Hematopoietic multipotent progenitor cell treated with erythropoietin and hydrocortisone succinate and interleukin-3 and kit ligand, for 8 days (in vitro differentiated cells): ENCODE measurements at places on chromosomes 2 and 18.

DNA sequence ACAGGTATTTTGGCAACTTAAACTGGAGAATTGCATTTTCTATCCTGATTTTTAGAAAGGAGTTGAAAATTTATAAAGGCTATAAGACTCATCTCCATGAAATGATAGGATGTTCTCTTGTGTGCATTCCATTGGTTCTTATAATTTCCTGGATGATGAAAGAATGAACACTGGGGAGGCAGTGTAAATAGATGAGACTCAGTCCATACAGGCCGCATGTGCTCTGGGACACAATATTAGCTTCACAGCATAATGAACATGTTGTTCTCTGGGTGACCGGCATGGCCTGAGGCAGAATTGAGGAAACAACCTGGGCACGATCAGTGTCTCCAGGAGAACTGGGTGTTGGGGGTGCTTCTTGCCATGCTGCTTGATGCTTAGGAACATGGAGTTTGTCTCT lies 38.8 kb downstream of the AOX1 start:
- no peak for DNase-seq

DNA sequence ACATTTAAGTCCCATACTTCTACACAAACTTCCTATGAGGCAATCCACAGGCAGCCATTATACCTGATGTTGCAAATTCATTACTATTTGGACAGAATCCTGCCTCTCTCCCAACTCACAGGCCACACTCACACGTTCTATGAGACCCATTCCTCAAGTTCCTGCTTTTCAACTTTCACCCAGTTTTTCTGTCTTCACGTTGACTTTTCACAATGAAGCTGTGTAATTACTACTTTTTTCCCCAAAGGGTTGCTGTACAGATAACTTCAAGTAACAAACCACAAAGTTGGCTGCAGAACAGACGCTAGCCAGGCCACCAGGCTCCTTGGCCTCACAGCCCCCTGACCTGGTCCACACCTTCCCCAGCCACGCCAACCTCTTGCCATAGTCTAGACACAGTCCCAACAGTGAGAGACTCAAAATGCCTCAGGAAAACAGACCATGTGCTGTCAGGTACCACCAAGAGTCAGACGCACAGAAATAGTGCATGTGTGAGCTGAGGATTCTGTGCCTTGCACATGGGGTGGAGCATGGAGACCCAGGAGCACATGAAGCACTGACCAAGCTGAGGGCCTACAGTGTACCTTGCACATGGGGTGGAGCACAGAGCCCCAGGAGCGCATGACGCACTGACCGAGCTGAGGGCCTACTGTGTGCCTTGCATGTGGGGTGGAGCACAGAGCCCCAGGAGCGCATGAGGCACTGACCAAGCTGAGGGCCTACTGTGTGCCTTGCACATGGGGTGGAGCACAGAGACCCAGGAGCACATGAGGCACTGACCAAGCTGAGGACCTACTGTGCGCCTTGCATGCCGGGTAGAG lies 61.0 kb downstream of the EIPR1 start:
- peak; percentile 18 for DNase-seq

- no peak for DNase-seq
These were observed 101.7 kb downstream of the SOCS6 start for GRCh38 chr18:70390371-70391090.

GRCh38 chr2:117835990-117836760 lies 21.7 kb downstream of the DDX18 start:
- peak; percentile 79 for DNase-seq

DNA sequence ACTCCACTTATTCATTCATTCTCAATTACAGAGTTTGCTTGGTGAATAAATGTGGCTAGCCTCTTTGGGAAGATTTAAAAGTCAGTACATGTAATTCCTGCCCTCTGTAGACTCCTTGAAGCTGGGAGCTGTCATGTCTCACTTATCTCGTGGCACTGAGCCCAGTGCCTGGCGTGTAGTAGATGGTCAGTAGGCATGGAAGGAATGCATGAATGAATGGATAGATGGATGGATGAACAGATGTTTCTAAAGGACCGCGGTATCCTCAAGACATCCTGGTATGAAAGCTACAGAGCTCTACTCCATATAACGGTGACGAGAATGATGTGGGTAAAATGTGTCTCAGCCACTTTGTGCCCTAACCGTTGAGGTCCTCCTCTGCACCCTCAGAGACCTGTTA lies 83.0 kb downstream of the MARCO start:
- DNase-seq = no peak

GRCh38 chr2:8550481-8550880 lies 131.4 kb upstream of the ID2 start:
- DNase-seq = no peak

DNA sequence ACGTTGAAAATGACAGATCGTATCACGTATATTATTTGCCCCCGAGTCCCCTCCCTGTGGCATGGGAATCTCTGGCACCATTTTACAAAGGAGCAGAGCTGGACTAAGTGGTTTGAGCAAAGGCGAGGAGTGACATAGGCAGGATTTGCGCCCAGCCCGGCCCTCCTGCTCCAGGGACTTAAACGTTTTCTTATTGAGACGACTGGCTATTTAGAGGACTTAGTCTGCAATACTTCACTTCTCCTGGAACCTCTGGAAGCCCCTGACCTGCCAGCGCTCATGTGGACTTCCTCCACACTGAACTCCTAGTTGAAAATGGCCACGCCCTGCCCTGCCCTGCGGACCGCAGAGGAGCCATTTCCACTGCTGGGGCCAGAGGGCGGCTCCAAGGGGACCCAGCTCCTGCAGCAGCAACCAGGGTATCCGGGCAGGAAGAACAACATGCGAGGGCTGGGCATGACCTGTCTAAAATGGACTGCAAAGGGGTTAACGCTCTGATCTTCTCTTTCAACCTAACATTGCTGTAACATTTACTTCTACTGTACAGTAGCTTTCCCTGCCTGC lies 690.7 kb downstream of the LRP1B start:
- DNase-seq = no peak

GRCh38 chr2:213246497-213247281 lies 37.6 kb upstream of the SPAG16 start:
- peak; percentile 62 for DNase-seq

- DNase-seq = no peak
These were observed 92.3 kb downstream of the BIN1 start for GRCh38 chr2:127014630-127015029.

GRCh38 chr2:25453199-25453905 lies 111.6 kb upstream of the DNMT3A start:
- DNase-seq = no peak

- no peak for DNase-seq
These were observed 72.3 kb downstream of the AFF3 start for GRCh38 chr2:100070078-100070477.

DNA sequence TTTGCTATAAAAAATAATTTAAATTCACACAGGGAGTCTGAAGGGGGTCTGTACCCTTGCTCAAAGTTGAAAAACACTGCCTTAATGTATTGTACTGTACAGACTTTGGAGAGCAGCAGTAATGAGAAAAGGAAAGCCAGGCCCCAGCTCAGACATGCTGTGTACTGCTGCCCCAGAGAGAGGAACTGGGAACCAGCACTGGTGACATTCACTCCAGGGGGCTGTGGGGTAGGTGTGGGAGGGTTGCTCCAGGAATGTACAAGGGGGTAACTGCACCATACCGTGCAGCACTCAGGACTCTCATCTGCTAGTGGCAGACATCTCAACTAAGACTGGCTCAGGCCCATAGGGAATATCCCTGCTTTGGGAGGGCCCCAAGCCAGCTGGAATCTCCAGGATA lies 146.0 kb upstream of the RMP24 start:
- DNase-seq = no peak

- DNase-seq = no peak
These were observed 437.2 kb upstream of the HS6ST1 start for GRCh38 chr2:128755695-128756364.

GRCh38 chr2:44786045-44786816 lies 155.3 kb upstream of the SIX3 start:
- DNase-seq = no peak

DNA sequence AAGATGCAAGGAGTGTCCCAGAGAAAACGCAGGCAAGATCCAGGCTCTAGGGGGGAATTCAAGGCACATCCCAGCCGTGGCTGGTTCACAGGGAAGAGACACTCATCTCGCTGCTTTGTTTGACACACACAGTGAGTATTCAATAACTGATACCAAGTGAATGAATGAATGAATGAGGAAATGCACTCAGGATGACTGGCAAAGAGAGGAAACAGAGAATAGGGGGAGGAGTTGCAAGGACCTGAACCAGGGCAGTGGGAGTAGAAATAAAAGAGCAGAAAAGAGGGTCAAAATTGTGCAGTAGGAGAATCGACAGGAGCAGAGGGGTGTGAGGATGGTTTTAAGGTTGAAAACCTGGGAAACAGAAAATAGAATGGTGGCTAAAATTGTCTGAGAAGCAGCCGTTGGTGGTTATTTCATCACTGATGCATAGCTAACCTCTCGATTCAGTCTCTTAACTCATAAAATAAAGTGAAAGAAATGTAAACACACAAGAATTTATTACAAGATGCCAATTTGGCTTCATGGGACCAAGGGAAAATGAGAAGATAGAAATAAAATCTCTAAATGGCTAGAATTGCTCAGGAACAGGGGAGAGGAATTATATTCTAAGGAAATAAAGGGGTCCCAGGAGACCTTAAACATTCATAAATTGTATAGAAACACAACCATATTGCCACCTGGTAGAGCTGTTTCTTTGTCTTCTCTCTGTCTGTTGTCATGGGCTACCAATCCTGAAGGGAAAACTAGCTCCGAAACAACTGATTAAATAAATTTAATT lies 63.9 kb upstream of the PHLPP1 start:
- no peak for DNase-seq

DNA sequence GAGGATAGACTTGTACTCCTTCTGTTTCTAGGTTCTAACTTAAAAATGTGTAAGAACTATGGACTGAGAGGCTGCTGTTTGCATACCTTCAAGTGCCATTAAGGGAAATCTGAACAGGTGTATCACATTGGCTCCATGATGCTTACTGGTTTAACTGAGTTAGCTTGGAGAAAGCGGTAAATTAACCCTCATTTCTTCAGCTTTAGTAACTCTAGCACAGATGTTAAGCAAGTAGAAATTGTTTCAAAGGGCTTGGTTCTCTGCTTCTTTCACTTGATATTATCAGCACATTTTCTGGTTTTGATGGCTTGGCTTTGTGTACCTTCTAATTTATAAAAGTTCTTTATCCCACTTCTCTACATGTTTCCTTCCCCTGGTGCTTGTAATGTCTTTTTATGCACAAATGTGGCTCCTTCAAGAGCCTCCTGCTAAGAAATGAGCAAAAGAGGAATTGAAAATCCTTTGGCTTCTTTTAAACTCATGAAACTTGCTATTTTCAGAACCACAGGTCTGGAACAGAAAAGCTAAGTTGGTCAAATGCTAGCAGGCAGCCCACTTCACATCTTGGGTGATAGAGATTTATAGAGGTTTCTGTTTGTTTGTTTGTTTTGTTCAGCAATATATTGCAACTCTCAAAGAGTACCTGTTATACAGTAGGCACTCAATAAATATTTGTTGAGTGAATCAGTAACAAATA lies 249.9 kb upstream of the THUMPD2 start:
- DNase-seq = no peak

DNA sequence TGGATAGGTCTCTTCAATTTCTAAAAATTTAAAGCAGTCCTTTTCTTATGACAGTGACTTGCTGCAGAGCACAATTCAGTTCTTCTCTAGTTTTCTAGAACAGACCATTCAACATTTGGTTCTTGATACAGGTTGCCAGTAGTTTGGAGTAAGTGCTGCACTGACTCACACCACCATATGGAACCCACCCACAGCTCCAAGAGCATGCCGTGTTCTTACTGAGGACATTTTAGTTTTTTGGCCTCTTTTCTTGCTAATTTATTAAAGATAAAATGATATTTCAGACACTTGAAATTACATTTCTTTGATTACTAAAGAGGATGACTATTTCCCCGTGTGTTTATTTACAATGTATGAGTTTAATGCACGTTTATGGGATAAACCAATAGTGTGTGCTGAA lies 120.0 kb downstream of the COL4A4 start:
- DNase-seq = no peak

GRCh38 chr2:890214-890613 lies 60.4 kb upstream of the SNTG2 start:
- no peak for DNase-seq

DNA sequence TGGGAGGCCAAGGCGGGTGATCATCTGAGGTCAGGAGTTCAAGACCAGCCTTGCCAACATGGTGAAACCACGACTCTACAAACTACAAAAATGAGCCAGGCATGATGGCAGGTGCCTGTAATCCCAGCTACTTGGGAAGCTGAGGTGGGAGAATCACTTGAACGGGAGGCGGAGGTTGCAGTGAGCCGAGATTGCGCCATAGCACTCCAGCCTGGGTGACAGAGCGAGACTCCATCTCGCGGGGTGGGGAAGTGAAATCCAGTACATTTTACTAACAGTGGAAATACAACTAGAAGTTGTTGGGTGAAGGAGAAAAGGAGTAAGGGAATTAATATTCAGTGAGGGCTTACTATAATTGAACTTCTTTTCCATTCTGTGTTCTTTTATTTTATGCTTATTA lies 13.2 kb upstream of the ENOSF1 start:
- no peak for DNase-seq

DNA sequence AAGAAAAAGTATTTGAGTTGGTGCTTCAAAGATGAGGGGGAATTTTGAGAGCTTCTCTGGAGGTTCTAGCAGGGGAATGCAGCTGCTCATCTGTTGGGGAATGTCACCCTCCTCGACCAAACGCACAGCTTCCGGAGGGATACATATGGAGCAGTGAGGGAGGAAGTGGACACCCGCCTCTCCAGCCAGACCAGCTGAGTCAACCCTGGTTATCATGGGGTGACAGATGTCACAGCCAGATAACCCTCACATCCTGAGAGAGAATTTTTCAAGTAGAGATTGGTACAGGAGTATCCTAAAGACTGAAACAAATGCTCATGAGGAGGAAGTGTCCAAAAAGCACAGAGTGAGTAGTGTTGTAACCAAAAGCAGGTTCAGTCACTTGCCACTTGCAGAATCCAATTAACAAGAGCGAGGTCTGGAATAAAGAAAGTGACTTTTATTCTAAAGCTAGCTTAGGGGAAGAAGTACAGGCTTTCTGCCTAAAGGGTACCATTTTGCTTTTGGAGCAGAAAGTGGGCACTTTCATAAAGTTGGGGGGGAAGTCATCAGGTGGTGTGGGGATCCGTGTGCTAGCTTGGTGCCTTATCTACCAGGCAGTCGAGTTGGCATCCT lies 395.2 kb downstream of the RAD51AP2 start:
- peak; percentile 69 for DNase-seq

- DNase-seq = no peak
These were observed 292.8 kb downstream of the LNPK start for GRCh38 chr2:175709248-175709647.

DNA sequence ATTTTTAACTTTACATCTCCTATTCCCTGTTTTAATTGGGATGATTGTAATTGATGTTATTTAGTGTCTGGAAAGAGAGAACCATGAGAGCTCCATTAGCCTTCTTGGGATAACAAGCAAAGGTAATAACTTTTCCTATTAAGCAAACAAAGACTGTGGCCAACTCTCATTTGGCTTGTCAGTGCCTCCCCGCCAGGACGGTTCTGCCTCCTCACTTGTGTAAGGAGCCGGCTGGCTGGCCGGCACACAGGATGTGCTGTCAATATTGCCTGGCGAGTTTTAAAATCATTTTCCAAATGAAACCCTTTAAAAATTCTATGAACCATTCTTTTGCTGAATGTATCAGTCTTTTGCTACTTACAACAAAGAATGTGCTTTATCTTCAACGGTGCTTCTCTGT lies 898.3 kb downstream of the CPS1 start:
- DNase-seq = no peak

- no peak for DNase-seq
These were observed 206.3 kb upstream of the SALL3 start for GRCh38 chr18:78773303-78773755.

- DNase-seq = no peak
These were observed 405 bp downstream of the CASP10 start for GRCh38 chr2:201183365-201183727.
